ENCODE measurements at places on chromosomes 12 and 14.

GRCh38 chr12:107019546-107019945 is 32.6 kb upstream of the MTERF2 start:
- no peak for DNase-seq

- no peak for DNase-seq
Observed at GRCh38 chr12:95718006-95718431, 72.5 kb downstream of the NTN4 start.

GRCh38 chr14:68709007-68709406 is 83.9 kb downstream of the ZFP36L1 start:
- no peak for DNase-seq

GRCh38 chr14:61462566-61463193 is 141.3 kb downstream of the PRKCH start:
- DNase-seq = no peak

DNA sequence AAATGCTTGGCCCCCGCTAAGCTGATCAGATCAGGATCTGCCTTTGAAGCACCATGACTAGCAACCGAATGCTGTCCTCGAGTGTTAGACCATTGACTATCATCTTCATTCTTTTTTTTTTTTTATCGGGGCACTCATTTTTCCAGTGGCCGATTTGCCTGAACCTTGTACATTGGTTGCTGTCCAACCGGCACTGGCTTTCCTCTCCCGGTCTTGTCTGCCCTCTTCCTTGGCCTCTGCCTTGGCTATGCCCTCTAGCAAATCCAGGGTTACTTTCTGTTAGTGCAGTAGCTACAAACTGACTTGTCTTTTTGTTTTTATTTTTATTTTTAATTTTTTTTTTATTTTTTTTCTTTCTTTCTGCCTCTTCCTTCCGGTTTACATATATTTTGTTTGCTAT is 102.3 kb downstream of the ALG10 start:
- no peak for DNase-seq

GRCh38 chr14:24710403-24711112 is 76.6 kb upstream of the GZMB start:
- DNase-seq = peak; percentile 74

GRCh38 chr12:58148405-58148804 is 207.0 kb downstream of the ATP23 start:
- no peak for DNase-seq

GRCh38 chr12:92549516-92549915 is 153.3 kb upstream of the PLEKHG7 start:
- DNase-seq = no peak

GRCh38 chr14:102922490-102923200 is at the start of gene AMN:
AMN (plus strand) TSS chr14:102922663; CDS start chr14:102922689, 26 bp downstream.
- no peak for DNase-seq

DNA sequence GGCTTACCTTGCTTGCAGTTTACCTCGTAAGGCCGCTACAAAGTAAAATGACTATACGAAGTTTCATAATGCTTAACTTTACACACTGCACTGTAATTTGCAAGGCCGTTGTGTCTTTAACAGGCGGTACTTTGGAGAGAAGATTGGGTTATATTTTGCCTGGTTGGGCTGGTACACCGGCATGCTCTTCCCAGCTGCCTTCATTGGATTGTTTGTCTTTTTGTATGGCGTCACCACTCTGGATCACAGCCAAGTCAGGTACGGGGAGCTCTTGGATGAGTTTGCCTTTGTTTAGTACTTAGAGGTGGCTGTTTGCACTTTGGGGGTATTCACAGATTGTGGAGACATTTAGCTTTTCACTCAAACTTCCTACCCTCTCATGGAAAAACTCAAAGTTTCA is 167.8 kb downstream of the SLC5A8 start:
- no peak for DNase-seq

- DNase-seq = no peak
Observed at GRCh38 chr14:95319312-95320077, at the start of gene CLMN. CLMN (minus strand) TSS chr14:95319908; CDS start chr14:95319792, 116 bp downstream.
